ENCODE measurements at places on chromosomes 1 and 21.
A peak's percentile ranks its signal among the peaks of the same experiment; 100 is the strongest.

DNA sequence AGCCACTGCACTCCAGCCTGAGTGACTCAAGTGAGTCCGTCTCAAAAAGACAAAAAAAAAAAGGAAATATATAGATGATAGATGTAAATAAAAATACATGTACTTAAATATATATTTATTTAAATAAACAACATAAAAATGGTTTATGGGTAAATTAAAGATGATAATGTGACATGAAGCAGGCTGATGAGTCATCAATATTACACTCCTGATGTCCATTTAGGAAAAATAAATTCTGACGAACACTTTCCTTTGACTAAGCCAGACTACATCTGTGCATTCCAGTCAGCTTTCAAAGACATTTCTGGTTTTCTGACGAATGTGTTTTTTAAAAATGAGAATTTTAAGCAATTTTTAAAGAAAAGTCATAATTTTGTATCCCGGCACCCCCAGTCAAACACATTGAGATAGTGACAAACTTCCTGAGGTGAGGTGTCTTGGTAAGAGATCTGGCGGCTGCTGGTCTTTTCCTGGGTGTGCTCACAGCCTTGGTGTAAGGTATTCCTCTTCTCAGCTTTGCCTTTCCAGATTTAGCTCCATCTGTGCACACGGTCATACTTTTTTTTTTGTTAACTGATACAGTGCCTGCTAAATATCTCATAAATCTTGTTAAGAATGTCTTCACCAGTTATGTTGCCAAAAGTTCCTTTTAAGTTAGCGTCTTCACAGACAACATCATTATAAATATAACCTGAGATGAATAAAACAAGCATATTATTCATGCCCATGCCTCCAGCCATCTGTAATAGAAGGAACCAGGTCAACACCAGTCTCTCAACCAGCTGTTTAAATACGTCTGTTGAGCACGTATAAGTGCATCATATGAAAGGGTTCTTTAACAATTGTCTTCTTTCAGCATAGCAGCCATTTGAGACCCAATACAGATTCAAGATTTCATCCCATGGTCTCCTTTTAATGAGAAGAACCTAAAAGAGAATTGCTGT, 214.5 kb upstream of the PLD5 start:
- no peak for DNase-seq
- no peaks in the 10 kb centered on the region for H3K4me1 ChIP-seq
- H3K27ac ChIP-seq: no peak overlapping the region
- H3K27me3 ChIP-seq: no peaks in the 10 kb centered on the region

- H3K27ac ChIP-seq: no peak overlapping the region
- H3K4me3 ChIP-seq: no peak overlapping the region
- DNase-seq: no peak
- H3K4me1 ChIP-seq: no peaks in the 10 kb centered on the region
- H3K36me3 ChIP-seq: no peaks in the 10 kb centered on the region
Measured at GRCh38 chr1:4053774-4054173, 153.7 kb upstream of the C1orf174 start.

- no peak for DNase-seq
- no peak overlapping the region for H3K27ac ChIP-seq
- no peak overlapping the region for H3K4me3 ChIP-seq
- no peaks in the 10 kb centered on the region for H3K27me3 ChIP-seq
Measured at GRCh38 chr21:34004974-34005373, 68.4 kb upstream of the MRPS6 start.

GRCh38 chr1:17582124-17582774, 42.8 kb downstream of the ARHGEF10L start:
- H3K27ac ChIP-seq: no peak overlapping the region
- no peak overlapping the region for H3K4me3 ChIP-seq

DNA sequence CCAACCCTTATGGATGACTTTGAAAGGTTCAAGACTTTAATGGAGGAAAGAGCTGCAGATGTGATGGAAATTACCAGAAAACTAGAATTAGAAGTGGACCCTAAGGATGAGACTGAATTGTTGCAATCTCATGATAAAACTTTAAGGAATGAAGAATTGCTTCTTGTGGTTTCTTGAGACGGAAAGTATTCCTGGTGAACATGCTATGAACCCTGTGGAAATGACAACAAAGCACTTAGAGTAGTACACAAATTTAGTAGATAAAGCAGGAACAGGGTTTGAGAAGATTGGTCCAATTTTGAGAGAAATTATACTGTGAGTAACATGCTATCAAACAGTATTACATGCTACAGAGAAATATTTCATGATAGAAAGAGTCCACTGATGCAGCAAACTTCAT, 215.4 kb downstream of the OMA1 start:
- H3K4me1 ChIP-seq: no peaks in the 10 kb centered on the region
- no peaks in the 10 kb centered on the region for H3K27me3 ChIP-seq
- no peak overlapping the region for H3K4me3 ChIP-seq
- no peak for DNase-seq

- peaks cover 24% of the 10 kb centered on the region for H3K27me3 ChIP-seq
- H3K27ac ChIP-seq: no peak overlapping the region
- DNase-seq: no peak
- H3K4me3 ChIP-seq: no peak overlapping the region
- peaks cover 15% of the 10 kb centered on the region for H3K4me1 ChIP-seq
Measured at GRCh38 chr1:117644696-117645311, 39.0 kb downstream of the TENT5C start.

DNA sequence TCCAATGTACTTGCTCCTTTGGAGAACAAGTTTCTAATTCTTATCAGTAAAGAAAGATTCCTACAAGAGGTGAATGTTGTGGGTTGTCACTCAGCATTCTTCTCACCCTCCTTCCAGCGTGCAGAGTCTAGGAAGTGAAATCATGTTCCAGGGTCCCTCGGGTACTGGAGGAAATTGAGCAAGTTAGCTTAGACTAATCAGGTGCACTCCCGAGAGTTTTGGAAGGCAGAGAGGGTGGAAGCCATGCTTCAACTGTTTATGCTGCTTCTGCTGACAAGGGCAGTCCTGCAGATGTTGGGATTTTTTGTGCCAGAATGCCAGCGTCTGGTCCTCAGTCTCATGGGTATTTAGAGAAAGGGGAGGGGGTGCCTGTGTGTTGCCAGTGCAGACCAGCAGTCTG, 5.3 kb upstream of the C1orf115 start:
- no peak overlapping the region for H3K27ac ChIP-seq
- DNase-seq: no peak
- peaks cover 5% of the 10 kb centered on the region for H3K4me1 ChIP-seq
- H3K36me3 ChIP-seq: no peaks in the 10 kb centered on the region
- peaks cover 3% of the 10 kb centered on the region for H3K27me3 ChIP-seq

DNA sequence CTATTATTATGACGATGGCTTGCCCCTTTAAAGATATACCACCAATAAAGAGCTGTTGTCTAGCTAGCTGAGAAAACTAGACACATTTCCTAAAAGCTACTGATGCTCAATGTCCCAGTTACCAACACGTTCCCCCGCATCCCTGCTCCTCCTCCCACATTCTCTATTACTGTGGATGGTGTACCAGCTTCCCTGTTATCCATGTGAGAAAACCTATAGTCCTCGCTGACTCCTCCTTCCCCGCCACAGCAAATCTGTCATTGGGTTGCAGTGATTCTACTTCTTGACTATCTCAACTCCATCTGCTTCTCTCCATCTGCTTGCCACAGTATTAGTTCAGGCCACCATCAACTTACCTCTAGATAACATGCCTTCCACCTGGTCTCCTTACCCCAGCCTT, 337.5 kb downstream of the KCNH1 start:
- H3K4me3 ChIP-seq: no peak overlapping the region
- H3K4me1 ChIP-seq: no peaks in the 10 kb centered on the region
- no peak overlapping the region for H3K27ac ChIP-seq
- no peaks in the 10 kb centered on the region for H3K36me3 ChIP-seq

DNA sequence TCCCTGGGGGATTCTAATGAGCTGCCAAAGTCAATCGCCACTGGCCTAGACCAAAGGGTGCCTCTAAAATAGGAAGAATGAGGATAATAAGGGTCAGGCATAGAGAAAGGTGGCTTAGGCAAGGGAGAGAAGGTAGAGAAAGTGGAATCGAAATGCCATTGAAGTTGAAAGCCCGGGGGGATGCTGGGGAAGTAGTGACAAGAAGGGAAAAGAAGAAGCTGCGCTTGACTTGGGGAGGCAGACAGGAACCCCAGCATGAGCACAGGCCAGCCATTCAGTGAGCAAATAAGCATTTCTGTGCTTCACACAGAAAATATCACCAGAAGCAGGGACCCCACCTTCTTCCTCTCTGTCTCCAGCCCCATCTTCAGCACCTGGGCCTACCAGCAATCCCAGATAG, 1.5 kb downstream of the CD2 start:
- peaks cover 42% of the 10 kb centered on the region for H3K4me1 ChIP-seq
- no peak for DNase-seq
- peak overlapping the region; percentile 95 for H3K27ac ChIP-seq

DNA sequence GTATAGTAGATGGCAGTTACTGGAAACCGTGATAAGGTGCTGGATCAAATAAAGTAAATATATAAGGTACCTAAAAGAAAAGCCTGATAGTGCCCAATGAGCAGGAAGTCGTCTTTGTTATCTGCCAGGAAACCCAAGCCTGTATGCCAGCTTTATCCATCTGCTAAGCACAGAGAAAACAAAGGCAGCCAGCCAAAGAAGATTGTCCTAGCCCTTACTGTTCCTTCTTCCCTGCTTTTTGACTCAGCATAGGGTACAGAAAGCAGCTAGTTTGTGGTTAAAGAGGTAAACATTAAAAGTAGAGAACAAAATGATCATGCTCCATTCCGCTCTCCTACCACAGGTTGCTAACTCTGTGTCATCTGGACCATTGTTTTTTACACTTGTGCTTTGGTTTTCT, 10.1 kb downstream of the KRTAP22-2 start:
- peaks cover 2% of the 10 kb centered on the region for H3K27me3 ChIP-seq
- DNase-seq: no peak
- H3K4me1 ChIP-seq: no peaks in the 10 kb centered on the region
- no peak overlapping the region for H3K27ac ChIP-seq
- no peak overlapping the region for H3K4me3 ChIP-seq
- H3K36me3 ChIP-seq: no peaks in the 10 kb centered on the region

GRCh38 chr1:203166192-203166940, 9.3 kb downstream of the MYBPH start:
- H3K27ac ChIP-seq: no peak overlapping the region
- H3K36me3 ChIP-seq: no peaks in the 10 kb centered on the region
- H3K27me3 ChIP-seq: peaks cover 2% of the 10 kb centered on the region
- H3K4me3 ChIP-seq: no peak overlapping the region
- no peak for DNase-seq
- no peaks in the 10 kb centered on the region for H3K4me1 ChIP-seq

- H3K4me1 ChIP-seq: peaks cover 13% of the 10 kb centered on the region
- H3K36me3 ChIP-seq: peaks cover 83% of the 10 kb centered on the region
- DNase-seq: no peak
- H3K27me3 ChIP-seq: no peaks in the 10 kb centered on the region
- no peak overlapping the region for H3K4me3 ChIP-seq
- no peak overlapping the region for H3K27ac ChIP-seq
Measured at GRCh38 chr1:26772687-26773086, 15.1 kb upstream of the PIGV start.

DNA sequence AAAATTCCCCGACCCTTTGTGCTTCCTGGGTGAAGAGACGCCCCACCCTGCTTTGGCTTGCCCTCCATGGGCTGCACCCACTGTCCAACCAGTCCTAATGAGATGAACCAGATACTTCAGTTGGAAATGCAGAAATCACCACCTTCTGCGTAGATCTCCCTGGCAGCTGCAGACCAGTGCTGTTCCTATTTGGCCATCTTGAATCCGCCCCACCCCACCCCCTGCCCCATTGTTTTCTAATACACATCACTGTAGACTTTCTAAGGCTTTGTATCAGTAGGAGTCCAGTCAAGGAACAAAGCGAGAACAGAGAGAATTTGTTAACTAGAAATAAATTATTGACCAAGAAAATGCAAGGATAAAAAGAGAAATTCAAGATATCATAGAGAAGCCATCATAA, 178.2 kb downstream of the KCNK2 start:
- H3K27ac ChIP-seq: no peak overlapping the region
- DNase-seq: no peak
- H3K4me3 ChIP-seq: no peak overlapping the region

DNA sequence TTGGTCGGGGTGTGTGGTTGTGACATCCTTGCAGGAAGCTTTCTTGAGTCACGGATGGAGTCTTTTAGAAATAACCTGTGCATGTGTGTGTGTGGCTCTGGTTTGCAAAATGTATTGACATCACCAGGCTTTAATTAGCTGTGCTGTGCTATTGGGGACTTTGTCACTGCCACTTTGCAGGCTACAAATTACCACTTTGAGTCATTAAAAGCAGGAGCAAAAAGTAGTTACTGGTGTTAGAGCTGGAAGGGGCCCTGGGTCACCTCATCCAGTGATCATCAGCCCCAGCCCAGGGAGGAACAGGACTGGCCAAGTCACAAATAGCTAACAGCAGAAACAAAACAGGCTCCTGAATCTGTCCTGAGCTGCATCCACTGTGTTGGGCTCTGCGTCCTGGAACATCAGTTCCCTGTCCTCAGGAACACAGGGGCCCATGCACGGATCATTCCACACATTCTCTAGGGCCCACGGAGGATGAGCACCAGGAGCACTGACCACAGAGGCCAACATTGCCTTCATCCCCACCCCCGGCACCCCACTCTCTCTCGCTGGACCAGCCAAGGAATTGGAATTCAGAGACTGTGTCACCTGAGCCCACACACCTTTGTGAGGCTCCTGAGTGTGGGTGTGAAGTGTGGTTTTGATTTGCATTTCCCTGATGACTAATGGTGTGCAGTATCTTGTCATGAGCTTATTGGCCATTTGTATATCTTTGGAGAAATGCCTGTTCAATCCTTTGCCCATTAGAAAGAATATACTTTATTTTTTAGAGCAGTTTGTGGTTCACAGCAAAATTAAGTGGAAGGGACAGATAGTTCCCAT, 280.1 kb upstream of the C1orf174 start:
- H3K27ac ChIP-seq: no peak overlapping the region
- no peaks in the 10 kb centered on the region for H3K27me3 ChIP-seq
- no peak overlapping the region for H3K4me3 ChIP-seq
- no peak for DNase-seq

DNA sequence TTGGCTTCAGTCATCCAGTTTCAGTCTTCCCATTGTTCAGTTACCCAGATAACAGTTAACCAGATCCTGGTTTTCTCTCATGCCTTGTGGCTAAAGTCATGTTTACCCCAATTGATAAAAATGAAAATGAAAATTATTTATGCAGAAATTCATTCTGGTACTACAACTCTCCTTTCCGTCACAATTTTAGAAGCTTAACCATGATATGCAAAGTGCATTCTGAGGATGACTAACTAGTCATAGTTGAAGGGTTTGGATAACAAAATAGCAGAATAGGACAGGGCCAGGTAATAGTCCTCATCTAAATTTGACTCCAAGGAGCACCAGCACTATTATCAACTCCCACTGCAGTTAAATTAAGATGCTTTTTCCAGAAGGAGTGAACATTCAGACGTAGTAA, 94.7 kb downstream of the NTMT2 start:
- no peak for DNase-seq
- H3K4me1 ChIP-seq: no peaks in the 10 kb centered on the region

DNA sequence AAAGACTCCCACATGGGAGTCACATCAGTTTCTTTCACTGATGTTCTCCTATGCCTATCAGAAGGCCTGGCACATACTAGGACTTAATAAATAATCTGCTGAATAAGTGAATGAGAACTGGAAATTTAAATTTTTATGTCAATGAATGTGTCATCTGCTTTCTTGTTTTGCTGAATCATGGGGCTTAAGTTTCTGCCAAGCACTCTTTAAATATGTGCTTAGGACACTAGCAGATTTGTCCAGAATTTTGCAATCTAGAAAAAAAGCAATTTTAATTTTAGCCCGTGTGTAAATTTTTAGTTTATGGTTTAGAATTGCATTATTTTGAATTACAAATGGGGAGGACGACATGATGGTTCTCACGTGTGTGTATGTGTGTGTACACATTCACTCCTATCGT, 803.1 kb downstream of the USP25 start:
- no peak overlapping the region for H3K4me3 ChIP-seq
- no peak overlapping the region for H3K27ac ChIP-seq
- no peaks in the 10 kb centered on the region for H3K27me3 ChIP-seq
- H3K4me1 ChIP-seq: no peaks in the 10 kb centered on the region
- no peaks in the 10 kb centered on the region for H3K36me3 ChIP-seq

Data from activated CD4-positive, alpha-beta T cell treated with anti-CD3 and anti-CD28 coated beads, Interleukin-2, amount 10 ng/mL, durations not matched to agents 7 days and 5 days (primary cell).